ENCODE measurements at places on chromosomes 11 and 22. TPM values are rescaled to one million over a fixed set of nuclear protein-coding genes. Genes with fewer than 3 reads are reported as not detected.

- peak; percentile 62 for DNase-seq
- no peaks in the 10 kb centered on the region for H3K4me1 ChIP-seq
- H3K36me3 ChIP-seq = no peaks in the 10 kb centered on the region
- no peak overlapping the region for H3K4me3 ChIP-seq
- peaks cover 24% of the 10 kb centered on the region for H3K27me3 ChIP-seq
- H3K27ac ChIP-seq = no peak overlapping the region
Measured at GRCh38 chr11:119983240-119983732, 154.6 kb downstream of the TRIM29 start.

- H3K4me1 ChIP-seq = peaks cover 32% of the 10 kb centered on the region
- H3K36me3 ChIP-seq = peaks cover 7% of the 10 kb centered on the region
- H3K27me3 ChIP-seq = no peaks in the 10 kb centered on the region
Measured at GRCh38 chr22:45672564-45673481, 1.2 kb downstream of the ATXN10 start.

GRCh38 chr11:124865902-124866851 lies 945 bp downstream of the ROBO3 start:
- no peak overlapping the region for H3K27ac ChIP-seq
- no peaks in the 10 kb centered on the region for H3K36me3 ChIP-seq
- H3K4me1 ChIP-seq = peaks cover 6% of the 10 kb centered on the region
- peak overlapping the region; percentile 53 for H3K4me3 ChIP-seq
- H3K27me3 ChIP-seq = peaks cover 96% of the 10 kb centered on the region
- peak; percentile 96 for DNase-seq

DNA sequence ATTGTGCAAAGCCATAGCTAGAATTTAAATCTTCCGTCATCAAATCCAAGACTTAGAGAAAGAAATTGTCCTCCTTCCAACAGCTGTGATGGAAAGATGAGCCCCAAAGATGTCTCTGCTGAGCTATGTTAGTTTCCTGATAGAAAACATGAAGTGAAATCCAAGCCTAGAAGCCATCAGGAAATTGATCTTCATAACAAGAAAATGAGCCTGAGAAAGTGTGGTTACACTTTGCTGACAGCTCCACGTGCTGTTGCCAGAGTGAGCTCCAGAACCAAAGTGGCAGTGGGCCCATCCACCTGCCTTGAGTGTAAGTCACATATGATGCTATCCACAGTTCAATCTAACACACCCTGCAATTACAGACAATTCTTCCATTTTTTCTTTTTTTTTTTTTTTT lies 58.0 kb upstream of the UBASH3B start:
- no peak overlapping the region for H3K4me3 ChIP-seq
- H3K4me1 ChIP-seq = peaks cover 21% of the 10 kb centered on the region
- no peaks in the 10 kb centered on the region for H3K36me3 ChIP-seq
- no peak for DNase-seq
- peaks cover 4% of the 10 kb centered on the region for H3K27me3 ChIP-seq
- H3K27ac ChIP-seq = no peak overlapping the region

- no peaks in the 10 kb centered on the region for H3K27me3 ChIP-seq
- peak overlapping the region; percentile 32 for H3K27ac ChIP-seq
- peaks cover 32% of the 10 kb centered on the region for H3K4me1 ChIP-seq
- no peak overlapping the region for H3K4me3 ChIP-seq
Measured at GRCh38 chr11:123104697-123105096, 42.8 kb upstream of the HSPA8 start.

- H3K36me3 ChIP-seq = no peaks in the 10 kb centered on the region
- DNase-seq = no peak
- H3K27me3 ChIP-seq = no peaks in the 10 kb centered on the region
- H3K27ac ChIP-seq = no peak overlapping the region
- no peak overlapping the region for H3K4me3 ChIP-seq
- no peaks in the 10 kb centered on the region for H3K4me1 ChIP-seq
Measured at GRCh38 chr11:22130462-22131053, 62.3 kb upstream of the ANO5 start.

DNA sequence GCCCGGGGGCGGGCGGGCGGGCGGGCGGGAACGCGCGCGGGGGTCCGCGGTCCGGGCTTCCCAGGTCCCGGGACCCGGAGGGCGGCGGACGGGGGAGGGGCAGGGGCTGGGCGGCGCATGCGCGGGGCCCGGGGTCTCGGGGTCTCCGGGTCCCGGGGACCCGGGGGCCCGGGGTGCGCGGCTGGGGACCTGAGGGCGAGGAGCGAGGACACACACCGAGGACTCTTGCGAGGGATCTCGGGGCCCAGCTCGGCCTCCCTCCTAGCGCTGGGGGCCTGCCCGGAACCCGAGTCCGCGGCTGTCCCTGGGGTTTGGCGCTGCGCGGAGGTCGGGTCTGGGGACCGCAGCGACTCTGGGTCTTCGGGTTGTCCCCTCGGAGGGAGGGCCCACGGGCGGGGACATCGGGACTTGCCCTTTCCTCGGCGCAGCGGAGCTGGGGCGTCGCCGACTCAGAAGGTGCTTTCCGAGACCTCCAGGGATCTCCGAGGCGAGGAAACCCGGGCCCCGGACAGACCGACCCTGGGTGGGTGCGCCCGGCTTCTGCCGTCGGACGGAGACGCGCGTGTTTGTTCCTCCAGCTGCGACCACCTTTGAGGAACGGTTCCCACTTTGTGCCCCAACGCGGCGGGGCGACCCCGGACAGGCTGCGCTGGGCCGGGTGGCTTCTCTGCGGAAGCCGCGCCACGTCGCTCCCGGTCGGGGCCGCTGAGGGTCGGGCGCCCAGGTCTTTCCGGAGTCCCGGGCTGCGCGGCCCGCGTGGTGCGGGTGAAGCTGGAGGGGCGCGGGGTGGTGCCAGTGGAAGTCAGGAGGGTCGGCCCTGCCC lies 540 bp downstream of the PPARA start:
- H3K4me1 ChIP-seq = peaks cover 4% of the 10 kb centered on the region
- peak; percentile 96 for DNase-seq
- H3K36me3 ChIP-seq = peaks cover 12% of the 10 kb centered on the region
- peak overlapping the region; percentile 33 for H3K27ac ChIP-seq

DNA sequence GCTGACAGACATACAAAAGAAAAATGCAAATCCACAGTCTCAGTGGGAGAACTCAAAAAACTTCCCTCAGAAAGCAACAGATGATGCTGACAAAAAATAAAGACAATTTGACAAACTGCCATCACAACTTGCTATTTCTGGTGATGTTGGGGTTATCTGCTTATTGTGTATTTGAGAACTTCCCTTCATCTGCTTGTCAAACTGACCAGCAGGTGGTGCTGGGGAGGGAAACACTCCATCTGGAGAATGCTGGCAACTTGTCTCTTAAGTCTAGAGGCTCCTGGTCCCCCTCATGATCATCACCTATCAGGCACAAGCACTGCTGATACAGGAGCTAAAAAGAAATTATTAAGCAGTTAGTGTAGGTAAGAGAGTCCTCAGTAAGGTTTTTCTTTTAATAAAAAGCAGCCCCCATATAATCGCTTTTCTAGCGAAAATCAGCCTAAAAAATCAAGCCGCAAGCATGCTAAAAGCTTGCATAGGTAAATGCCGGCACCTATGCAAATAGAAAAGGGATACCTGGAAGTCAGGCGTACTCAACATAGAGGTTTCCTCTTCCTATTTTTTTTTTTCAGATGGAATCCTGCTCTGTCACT lies 9.8 kb upstream of the FAM111B start:
- H3K27me3 ChIP-seq = peaks cover 6% of the 10 kb centered on the region
- H3K4me3 ChIP-seq = no peak overlapping the region
- DNase-seq = peak; percentile 5
- no peaks in the 10 kb centered on the region for H3K4me1 ChIP-seq
- no peak overlapping the region for H3K27ac ChIP-seq

DNA sequence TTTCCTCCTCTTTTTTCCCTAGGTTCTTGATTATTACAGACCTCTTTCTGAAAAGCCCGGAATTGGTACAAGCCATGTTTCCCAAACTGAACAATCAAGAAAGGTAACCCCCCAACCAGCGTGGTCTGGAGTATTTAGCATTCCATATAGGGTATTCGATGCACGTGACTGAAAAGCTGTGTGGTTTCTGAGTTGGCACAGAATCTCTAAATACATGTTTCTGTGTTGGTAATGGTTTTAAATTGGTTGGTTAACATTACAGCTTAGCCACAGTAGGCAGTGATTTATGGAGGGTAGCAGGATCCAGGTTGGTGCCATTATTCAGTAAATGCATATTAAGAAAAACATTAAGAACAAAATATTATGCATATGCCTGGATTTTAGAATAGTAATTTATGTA lies 46.8 kb downstream of the ATXN10 start:
- no peaks in the 10 kb centered on the region for H3K27me3 ChIP-seq
- H3K36me3 ChIP-seq = peaks cover 60% of the 10 kb centered on the region
- no peak for DNase-seq
- peaks cover 23% of the 10 kb centered on the region for H3K4me1 ChIP-seq

GRCh38 chr11:69299023-69299461 lies 5.1 kb downstream of the MYEOV start:
- H3K36me3 ChIP-seq = no peaks in the 10 kb centered on the region
- peaks cover 68% of the 10 kb centered on the region for H3K4me1 ChIP-seq
- DNase-seq = peak; percentile 91
- H3K4me3 ChIP-seq = peak overlapping the region; percentile 48
- peak overlapping the region; percentile 96 for H3K27ac ChIP-seq
- H3K27me3 ChIP-seq = no peaks in the 10 kb centered on the region

- no peaks in the 10 kb centered on the region for H3K4me1 ChIP-seq
- no peak overlapping the region for H3K4me3 ChIP-seq
- H3K36me3 ChIP-seq = no peaks in the 10 kb centered on the region
- no peaks in the 10 kb centered on the region for H3K27me3 ChIP-seq
- no peak overlapping the region for H3K27ac ChIP-seq
- peak; percentile 76 for DNase-seq
Measured at GRCh38 chr11:1220941-1221721, 1.7 kb upstream of the MUC5B start.

The C11orf52 gene
- 1.2 TPM for total RNA-seq

The USH1C gene
- not detected for total RNA-seq

The SLC25A1 gene
- total RNA-seq = 69.2 TPM

The CLDN5 gene
- not detected for total RNA-seq

The PLXNB2 gene
- 166 TPM for total RNA-seq

The MOGAT2 gene
- not detected for total RNA-seq

The OR5B12 gene
- not detected for total RNA-seq

The SLC22A6 gene
- not detected for total RNA-seq

The LRP4 gene
- total RNA-seq = 2.2 TPM
